Activated CD8-positive, alpha-beta memory T cell treated with anti-CD3 and anti-CD28 coated beads for 4 hours (primary cell): ENCODE measurements at places on chromosomes 3 and 15.
A peak's percentile ranks its signal among the peaks of the same experiment; 100 is the strongest.

DNA sequence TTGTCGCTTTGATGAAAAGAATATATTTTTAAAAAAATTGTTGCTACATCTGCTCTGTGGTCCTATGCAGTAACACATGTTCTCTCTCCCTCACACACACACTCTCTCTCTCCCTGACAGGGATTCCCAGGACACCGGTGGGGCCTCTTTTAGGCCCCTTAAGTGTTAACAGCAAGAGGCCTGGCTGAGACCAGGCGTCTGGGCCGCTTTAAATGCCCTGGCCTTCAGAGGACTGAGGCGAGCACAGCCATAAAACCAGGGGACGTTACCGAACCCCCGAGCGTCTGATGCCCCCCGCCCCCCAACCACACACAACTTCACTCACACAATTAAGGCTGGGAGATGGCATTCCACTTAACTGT lies 1.7 kb downstream of the BNC1 start:
- DNase-seq, result no peak

- DNase-seq, result no peak
Measured at GRCh38 chr3:159828542-159828943, 160.1 kb upstream of the IL12A start.

- DNase-seq, result no peak
Measured at GRCh38 chr3:57451150-57451846, 92.8 kb downstream of the DNAH12 start.

GRCh38 chr3:112187300-112187699 lies 54.3 kb upstream of the GCSAM start:
- no peak for DNase-seq

- DNase-seq, result no peak
Measured at GRCh38 chr15:93523481-93523880, 434.5 kb upstream of the RGMA start.

GRCh38 chr3:191393146-191393545 lies 62.8 kb upstream of the UTS2B start:
- no peak for DNase-seq

DNA sequence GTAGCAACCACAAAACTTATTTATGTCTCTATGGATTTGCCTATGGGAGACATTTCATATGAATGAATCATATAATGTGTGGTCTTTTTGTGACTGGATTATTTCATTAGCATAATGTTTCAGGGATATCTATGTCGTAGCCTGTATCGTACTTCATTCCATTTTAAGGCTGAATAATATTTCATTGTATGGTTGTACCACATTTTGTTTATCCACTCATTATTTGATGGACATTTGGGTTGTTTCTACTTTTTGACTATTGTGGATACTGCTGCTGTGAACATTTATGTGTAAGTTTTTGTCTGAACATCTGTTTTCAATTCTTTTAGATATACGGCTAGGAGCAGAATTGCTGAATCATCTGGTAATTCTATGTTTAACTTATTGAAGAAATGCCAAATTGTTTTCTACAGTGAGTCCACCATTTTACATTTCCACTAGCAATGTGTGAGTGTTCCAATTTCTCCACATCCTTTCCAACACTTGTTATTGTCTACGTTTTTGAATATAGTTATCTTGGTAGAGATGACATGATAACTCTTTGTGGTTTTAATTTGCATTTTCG lies 134.4 kb upstream of the DAZL start:
- DNase-seq, result no peak

- DNase-seq, result no peak
Measured at GRCh38 chr3:131708241-131708640, 205.5 kb upstream of the MRPL3 start.

GRCh38 chr3:189806171-189806951 lies 175.2 kb downstream of the TP63 start:
- DNase-seq, result no peak

DNA sequence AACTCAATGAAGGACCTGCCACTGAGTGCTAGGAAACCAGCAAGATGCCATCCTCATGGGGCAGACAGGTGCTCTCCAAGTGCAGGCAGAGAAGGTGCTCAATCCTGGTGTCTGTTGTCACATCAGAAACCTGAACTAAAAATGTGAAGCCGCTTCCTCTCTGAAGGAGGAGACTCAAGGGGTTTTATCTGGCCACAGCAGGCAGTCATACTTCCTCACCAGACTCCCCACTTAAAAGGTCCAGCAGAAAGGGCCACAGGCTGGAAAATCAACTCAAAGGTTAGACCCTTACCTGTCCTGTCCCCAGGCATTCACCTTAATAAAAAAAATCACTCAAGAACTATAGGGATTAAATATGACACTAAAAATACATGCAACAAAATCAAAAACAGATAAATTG lies 4.8 kb downstream of the CCDC12 start:
- DNase-seq, result no peak

DNA sequence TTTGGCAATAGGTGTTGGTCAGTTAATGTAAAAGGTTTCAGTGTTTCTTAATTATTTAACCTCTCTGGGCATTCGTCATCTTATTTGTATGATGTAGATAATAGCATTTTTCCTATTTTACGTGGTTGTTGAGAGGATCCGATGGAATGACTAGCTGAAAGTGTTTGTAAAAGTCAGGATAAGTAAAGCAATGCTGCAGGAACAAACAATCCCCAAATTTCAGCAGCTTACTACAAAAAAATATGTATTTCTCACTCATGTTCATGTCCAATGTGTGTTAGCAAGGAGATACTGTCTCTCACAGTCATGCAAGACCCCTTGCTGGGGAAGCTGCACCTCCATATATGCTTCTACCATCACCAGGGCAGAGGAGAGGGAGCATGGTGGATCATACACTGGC lies 38.7 kb downstream of the CEMIP start:
- DNase-seq, result no peak

DNA sequence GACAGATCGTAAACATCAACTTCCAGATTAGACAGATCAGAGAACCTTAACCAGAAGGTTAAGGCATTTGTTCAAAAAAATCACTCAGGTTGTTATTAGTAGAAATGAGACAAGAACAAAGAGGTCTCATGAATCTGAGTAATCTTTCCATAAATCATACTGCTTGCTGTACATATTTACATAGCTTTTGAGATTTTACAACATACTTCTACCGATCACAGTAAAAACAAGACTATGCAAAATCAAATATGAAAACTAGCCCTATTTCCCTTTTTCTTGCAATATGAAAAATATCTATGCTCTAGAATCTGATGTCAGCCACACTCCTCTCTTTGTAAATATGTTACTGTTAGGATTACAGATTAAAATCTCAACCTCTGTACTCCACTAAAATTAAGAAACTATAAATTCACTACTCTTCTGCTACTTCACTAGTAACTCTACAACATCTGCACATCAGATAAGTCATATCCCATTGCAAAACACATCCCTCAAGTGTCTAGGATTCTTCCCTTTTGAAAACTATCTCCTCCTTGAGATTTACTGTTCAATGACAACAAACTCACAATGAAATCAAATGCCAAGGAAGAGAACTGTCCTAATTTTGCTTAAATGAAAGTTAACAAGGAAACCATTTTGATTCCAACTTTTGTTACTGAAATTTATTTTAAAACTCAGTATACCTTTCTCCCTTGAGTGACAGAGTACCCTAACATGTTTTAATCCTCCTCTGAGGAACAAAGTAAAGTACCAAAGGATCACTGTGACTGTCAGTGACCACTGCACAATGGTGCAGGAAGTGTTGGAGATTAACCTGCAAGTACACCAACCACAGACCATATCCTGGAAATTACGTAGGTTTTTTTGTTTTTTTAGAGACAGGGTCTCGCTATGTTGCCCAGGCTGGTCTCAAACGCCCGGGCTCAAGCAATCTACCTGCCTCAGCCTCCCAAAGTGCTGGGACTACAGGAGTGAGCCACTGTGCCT lies 12.8 kb downstream of the DCUN1D1 start:
- no peak for DNase-seq

DNA sequence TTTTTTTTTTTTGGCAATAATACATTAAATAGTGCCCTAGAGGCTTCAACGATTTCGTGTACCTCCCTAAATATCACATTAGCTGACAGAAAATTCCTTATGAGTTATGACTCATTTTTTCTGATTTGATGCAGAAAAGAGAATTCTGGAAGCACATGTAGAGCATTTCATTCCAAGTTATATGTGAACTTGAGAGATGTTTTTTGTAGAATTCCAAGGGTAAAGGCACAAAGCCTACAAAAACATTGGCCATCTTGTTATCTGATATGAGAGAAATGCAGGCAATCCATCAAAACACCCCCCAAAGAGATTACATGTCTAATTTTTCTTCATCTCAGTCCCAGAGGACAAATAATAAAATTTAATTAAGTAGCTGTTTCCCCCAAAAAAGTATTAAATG lies 6.7 kb upstream of the PFN2 start:
- DNase-seq, result no peak

DNA sequence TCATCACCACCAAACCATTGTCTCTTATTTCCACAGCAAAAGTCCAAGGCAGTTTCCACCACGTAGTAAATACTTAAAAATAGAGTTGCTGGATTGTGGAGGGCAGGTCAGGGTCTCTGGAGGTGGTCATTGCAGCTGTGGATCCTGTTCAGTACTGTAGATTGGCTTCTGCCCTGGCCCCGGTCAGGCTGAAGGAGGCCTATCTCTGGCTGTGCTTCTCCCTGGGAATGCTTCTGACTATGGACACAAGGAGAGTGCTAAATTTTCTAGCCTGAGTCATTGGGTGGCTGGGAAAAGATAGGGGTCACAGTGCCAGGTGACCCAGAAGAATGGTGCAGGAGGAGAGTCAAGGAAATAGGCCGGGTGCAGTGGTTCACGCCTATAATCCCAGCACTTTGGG lies 26.3 kb upstream of the GMPPB start:
- no peak for DNase-seq

- no peak for DNase-seq
Measured at GRCh38 chr15:55279746-55280351, 9.8 kb downstream of the RAB27A start.

GRCh38 chr3:74607803-74608202 lies 6.7 kb downstream of the CNTN3 start:
- DNase-seq, result no peak

GRCh38 chr3:53645754-53646153 lies 151.3 kb downstream of the CACNA1D start:
- DNase-seq, result no peak

GRCh38 chr3:88221726-88222125 lies 72.0 kb downstream of the C3orf38 start:
- DNase-seq, result no peak

DNA sequence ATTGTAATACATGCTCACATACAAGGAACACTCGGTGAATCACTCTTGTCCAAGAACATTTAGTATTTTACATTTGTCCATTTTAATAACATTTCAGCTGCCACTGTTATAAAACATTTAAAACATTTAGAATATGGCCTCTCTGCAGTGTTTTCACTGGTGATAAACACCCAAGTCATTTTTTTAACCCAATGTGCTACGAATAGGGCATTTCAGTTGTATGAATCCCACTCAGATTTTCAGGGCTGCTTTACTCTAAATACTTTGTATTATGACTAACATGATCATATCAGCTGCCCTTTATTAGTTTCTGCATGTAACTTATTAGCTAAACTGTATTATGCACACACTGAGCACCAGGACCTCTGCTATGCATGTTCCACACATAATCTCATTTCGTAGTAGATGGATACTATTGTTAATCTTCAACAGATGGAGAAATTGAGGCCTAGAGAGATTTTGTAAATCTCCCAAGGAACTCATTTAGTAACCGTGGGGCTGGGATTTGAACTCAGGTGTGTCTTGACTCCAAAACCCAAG lies 148.6 kb upstream of the CDIN1 start:
- DNase-seq, result no peak

DNA sequence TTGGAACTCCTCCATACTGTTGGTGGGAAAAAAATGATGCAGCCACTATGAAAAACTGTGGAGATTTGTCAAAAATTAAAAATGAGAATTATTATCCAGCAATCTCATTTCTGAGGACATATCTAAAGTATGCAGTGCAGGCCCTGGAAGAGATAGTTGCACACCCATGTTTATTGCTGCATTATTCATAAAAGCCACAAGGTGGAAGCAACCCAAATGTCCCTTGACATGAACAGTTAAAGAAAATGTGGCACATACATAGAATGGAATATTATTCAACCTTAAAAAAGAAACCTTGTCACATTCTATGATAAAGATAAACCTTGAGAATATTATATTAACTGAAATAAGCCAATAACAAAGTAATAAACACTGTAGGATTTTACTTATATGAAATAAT lies 80.9 kb upstream of the ARHGEF26 start:
- DNase-seq, result no peak

GRCh38 chr3:74582982-74583381 lies 31.5 kb downstream of the CNTN3 start:
- DNase-seq, result no peak

GRCh38 chr3:55283441-55283925 lies 203.6 kb downstream of the WNT5A start:
- no peak for DNase-seq

DNA sequence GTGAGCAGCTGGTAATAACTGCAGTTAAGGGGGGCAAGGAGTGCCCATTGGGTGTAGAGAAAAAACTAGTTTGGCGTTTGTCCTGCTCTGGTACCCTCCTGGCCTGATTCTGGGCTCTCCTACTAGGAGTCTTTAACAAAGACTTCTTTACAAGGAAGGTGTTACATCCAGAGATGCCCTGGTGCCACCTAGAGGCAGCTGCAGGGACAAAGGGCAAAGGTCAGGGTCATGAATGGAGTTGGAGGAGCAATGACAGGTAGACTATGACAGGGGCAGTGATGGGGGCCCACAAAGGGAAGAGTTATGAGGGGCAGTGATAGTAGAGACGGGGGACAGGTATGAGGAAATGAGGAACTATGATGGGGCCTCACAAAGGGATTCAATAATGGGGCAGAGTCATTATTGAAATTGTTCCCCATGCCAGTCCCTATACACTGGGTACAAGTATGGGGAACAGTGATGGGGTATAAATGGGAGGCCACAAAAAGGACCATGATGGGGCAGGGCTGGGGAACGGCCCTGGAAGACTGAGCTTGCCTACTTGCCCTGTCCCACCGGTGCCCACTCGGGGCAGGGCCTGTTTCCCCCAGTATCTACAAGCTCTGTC lies 7.9 kb downstream of the CCDC71 start:
- DNase-seq, result peak; percentile 30

GRCh38 chr3:44596621-44597020 lies 11.9 kb downstream of the ZNF660 start:
- DNase-seq, result no peak
